ENCODE measurements at places on chromosomes 11 and 22.

DNA sequence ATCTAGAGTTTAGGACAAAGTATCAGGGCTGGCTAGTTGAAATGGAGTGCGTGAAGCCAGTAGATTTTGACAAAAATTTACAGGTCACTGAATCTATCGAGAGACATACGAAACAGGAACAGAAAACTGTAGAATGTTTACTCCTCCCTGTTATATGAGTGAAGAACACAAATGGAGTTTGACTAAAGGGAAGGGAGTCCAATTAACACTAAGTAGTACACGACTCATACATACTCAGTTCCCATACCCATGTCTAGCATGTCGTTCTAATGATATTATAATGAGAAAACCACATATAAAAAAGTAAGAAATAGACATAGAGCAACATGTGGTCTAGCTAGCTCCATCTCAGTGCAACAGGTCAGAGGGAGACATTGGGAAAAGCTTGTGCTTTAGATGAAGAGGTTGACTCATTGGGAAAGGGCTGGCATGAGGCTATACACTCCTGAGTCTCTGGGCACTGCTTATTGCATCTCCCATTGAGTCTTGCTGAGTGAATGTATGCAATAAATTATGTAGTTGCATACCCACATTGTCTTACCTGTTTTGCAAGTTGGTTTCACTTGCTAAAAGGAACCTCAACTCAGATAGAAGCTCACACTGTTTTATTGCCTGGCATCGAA lies 43.5 kb downstream of the CD44 start:
- no peak for DNase-seq

DNA sequence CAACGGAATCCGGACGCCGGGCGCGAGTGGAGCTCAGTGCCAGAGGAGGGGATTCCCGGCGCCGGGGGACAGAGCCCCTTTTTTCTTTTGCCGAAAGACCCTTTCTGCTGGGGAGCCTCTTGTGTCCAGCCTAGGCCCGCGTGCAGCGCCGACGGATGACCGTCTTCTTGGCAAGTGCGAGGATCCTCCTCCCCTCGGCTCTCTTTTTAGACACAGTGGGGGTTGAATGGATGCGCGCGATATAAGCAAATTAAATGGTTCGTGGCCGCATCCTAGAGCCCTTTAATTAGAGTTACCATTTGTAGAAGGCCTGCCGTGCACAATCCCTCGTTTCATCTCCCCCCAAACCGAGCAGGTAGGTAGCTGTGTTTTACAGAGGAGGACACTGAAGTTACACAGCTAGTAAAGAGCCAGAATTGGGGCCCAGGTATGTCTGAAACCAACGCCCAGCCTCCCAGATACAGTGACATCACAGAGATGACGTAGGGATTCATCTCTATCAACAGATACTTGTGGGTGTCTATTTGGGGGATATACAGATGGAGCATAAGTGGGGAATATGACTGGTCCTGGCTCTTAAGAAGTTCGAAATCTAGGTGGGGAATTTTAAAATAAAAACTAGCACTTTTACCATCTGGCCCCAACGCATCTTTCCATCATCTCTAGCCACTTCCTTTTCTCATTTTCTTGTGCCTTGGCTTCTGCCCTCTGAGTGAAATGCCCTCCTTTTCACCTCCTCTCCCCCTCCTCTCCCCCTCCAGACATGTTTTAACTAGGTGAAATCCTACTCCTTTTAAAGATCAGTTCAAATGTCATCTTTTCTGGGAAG lies 875 bp downstream of the TCP11L1 start:
- DNase-seq = no peak

DNA sequence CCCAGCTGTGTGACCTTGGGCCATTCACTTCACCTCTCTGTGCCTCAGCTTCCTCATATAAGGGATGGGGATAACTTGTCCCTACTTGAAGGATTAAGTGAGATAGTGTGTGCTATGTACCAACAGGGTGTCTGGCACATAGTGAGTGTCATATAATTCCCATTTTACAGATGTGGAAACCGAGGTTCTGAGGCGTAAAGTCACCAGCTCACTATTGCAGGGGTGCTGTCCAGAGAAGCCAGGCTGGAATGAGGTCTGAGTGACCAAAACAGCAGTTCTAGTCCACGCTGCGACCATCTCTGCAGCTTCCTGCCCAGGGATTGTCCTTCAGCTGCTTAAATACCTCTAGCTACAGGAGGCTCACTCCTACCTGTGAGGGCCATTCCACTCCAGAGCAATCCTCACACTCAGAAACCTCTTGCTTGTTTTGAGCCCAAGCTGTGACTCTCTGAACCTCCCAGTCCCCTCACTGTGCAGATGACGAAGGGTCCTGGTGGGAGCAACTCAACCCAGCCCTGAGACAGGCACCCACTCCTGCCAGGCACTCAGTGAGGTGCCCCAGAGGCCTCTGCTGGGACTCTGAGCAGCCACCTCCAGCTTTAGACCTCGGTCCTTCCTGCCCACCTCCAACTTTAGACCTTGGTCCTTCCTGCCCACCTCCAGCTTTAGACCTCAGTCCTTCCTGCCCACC lies 5.8 kb downstream of the MB start:
- no peak for DNase-seq

- no peak for DNase-seq
Observed at GRCh38 chr11:75526192-75526541, 426 bp upstream of the GDPD5 start.

DNA sequence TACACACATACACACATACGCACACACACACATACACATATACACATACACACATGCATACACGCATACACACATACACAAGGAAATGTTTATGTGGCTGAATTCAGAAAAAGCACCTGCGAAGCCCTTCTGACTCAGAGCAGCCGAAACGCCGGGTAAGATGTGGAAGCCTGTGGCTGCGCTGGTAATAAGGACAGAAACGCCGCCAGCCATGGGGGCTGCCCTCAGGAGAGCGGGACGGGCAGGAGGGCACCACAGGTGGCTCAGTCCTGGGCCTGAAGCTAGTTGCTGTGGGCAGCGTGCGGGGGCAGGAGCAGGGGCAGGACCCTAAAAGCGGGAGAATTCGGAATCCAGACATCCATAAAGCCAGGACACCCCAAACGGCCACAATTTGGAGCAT lies 378.3 kb downstream of the BRD1 start:
- no peak for DNase-seq

DNA sequence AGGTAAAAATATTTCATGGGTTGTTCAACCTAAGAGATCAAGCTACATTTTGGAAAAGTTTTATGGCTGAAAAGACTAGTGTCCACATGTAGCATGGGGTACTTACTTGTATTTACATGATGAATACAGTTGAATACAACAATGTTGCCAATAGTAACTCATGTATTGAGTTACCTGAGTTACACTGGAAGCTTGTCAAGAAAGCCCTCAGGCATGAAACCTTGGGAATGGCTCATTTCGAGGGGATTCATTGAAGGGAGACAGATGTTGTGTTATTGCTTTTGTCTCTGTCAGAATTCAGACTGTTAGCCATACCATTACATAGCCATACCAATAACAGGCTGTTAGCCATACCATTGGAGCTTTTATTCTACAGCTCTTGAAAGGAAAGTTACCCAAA lies 9.2 kb downstream of the OR51F2 start:
- DNase-seq = no peak

- DNase-seq = no peak
Observed at GRCh38 chr11:128288368-128288767, 299.0 kb downstream of the ETS1 start.

DNA sequence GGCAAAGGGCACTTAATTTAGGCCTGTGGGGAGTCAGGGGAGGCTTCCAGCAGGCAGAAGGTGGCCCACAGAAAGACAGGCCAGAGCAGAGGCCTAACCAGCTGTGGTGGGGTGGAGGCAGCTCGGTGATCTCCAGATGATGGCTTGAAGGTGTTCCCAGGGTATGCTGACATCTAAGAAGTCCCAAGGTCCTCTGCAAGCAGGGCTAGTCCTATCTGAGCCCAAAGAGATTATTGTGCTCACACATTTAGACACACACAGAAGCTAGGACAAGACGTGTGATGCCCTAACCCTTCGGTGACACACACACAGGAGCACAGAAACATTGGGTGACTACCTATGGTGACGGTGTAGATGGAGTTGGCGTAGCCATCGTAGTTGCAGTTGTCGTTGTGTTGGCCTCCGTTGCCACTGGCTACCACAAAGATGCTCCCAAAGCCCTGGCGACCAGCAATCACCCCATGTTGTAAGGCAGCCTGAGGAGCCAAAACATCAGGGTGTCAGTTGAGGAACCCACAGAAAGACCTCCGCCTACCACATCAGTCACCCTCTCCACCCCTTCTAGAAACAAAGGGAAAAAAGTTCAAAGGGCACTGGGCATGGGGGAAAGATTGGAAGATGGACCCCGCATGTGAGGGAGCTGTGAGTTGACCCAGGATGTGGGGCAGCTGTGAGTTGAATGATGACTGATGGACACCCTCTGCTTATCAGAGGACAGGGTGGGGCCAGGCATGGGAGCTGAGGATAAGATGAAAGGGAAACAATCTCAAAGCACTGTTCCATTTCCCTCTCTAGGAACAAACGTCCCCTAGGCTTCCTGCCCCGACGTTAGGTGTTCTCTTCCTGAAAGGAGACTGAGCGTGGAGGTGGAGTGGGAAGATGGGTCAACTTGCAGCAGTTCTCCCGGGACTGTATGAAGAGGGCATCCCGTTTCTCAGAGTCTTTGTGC lies 7.9 kb downstream of the PCSK7 start:
- DNase-seq = no peak
